ENCODE measurements at places on chromosomes 7 and 10.

DNA sequence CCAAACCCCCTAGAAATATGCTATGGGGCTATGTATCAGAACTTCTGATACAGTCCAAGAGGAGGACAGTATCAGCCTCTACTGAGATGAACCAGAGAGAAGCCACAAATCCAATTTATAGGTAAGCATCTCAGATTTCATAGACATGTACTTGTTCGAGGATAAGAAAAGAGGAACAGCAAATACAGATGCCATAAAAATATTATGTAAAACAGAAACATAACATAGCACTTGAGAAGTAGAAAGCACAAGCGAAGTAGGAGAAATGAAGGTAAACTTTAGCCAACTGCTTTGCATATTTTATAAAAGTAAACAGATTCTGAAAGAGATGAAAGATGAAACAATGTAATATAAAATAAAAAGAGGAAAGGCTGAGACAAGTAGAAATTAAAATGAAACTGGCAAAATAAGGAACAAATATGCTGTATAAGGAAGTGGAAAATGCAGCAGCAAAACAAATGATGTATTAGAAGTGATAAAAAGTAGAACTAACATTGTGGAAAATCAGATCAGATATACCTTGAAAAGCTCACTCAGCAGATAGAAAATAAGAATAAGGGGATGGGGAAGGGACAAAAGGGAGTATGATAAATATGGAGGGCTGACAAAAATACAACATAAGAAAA, 135.1 kb downstream of the SKAP2 start:
- DNase-seq = no peak

GRCh38 chr7:130904031-130904757, 170.2 kb upstream of the KLF14 start:
- peak; percentile 96 for DNase-seq

DNA sequence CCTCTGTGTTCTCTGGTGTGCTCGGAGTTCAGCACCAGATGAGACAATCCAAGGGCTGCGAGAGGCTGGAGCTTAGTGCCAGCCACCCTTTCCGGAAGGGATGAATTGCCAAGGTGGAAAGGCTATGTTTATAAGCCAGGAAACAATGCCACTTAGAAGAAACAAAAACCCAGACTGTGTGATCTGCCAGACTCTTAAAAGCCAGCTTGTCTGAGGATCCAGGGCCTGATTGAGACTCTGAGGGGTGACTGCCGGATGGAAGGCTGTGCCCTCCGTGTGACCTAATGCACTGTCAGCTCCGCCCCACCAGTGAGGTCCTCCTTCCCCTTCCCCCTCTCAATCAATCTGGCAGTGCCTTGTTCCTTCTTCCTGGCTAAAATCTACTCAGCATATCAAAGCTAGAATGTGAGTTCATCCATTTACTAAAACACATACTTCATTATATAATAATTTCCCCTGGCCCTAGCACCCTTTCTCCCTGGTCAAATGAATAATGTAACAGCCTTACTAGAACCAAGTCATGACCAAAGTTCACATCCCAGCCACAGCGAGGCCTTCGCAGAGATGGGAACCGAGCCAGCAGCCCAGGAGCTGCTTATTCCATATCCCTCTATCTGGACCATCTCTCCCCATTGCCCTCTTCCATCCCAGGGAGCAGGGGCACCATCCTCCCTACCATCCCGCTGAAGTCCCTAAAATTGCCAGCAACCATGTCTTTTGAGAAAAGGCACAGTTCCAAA, 25.5 kb downstream of the FAM107B start:
- no peak for DNase-seq

DNA sequence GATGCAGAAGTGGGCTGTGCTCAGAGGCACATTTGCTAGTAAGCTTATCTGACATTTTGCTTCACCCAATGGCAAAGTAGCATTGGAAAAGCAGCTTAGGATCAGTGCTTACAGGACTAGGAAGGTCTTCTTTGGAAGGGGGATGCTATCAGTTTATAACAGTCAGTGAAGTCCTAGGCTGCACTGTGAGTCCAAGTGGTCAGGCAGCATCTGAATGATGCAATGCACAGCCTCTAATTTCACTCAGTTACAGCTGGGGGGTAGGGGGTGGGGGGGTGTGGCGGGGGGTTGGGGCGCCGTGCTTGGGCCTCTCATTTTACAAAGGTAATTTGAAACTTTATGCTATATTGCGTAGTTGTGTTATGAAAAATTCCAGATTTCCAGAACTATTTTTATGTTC, 652.3 kb upstream of the MGMT start:
- DNase-seq = no peak

- no peak for DNase-seq
Measured at GRCh38 chr10:103589074-103589630, 95.6 kb downstream of the NEURL1 start.

DNA sequence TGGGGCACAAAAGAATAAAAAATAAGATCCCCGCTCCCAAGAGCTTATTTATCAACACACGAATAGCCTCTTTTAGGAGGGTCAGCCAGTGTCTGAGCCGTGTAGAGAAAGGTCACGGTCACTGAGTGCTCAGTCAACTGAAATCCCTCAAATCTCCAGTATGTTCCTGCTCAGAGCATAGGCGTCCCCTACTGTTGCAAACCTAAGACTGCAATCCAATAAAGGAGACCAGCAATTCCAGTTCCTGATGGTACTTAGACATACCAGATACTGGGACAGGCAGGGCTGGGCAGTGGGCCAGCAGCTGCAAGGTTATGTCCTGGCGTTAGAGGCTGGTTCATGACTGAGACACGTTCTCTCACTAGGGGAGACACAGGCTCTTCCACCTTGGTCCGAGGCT, 93.6 kb downstream of the CACNB2 start:
- peak; percentile 13 for DNase-seq

DNA sequence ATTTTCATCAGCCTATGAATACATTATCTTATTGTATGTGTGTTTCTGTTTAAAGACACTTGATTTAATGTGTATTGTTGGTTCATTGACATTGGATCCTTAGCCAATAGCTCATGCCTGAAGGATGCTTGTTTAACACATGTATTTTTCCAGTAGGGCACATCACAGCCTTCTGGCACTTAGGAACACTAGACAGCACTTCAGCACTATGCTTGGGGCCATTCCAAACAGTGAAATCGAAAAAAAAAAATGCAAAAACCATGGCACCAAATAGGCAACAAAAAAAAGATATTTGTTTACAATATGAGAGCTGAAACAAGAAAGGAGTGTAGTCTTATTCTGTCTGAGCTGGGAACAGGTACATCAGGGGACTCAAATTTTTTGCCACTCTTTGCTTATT, 262.8 kb downstream of the SLC25A13 start:
- no peak for DNase-seq

DNA sequence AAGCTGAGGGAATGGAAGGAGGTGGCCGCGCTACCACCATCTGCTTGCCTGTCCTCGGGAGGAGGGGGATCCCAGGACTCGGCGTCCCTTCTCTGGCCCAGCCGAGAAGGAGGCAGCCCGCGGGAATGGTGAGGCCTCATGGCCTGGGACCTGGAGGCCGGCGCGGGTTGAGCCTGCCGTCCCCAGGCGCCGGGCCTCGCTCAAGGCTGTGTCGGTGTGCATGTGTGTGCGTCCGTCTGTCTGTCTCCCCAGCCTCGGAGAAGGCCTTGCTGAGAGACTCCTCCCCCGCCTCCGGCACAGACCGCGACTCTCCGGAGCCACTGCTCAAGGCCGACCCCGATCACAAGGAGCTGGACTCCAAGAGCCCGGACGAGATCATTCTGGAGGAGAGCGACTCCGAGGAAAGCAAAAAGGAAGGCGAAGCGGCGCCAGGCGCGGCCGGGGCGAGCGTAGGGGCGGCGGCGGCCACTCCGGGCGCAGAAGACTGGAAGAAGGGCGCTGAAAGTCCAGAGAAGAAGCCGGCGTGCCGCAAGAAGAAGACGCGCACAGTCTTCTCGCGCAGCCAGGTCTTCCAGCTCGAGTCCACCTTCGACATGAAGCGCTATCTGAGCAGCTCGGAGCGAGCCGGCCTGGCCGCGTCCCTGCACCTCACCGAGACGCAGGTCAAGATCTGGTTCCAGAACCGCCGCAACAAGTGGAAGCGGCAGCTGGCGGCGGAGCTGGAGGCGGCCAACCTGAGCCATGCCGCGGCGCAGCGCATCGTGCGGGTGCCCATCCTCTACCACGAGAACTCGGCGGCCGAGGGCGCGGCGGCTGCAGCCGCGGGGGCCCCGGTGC, 1.3 kb downstream of the HMX3 start:
- DNase-seq = no peak

Data from epithelial cell of esophagus (primary cell).